Natural killer cell (primary cell): ENCODE measurements at places on chromosomes 1 and 21. TPM values are rescaled to one million over a fixed set of nuclear protein-coding genes. Genes with fewer than 3 reads are reported as not detected.
A peak's percentile ranks its signal among the peaks of the same experiment; 100 is the strongest.

DNA sequence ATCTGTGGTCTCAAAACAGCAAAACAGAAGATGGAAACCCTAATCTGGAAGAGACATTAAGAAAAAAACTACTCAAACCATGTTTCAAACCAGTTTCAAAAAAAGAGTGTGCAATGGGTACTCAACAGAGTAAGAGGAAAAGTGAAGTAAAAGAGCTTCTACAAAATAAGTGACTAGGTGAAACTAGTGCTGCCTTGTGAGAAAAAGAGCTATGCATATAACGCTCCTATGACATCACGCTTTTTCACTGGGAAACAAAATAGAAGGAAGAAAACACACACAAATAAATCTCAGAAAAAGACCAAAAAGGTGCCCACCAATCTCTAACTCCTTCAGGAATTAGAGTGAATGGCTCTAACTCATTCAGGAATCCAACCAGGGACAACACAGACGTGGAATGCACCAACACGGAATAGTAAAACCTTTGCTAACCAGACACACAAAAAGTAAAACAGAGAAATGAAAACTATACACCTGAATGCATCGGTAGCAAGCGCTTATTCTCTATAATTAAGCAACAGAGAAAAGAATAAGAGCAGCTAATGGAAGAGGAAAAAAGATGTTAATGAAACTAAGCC is 1.3 kb downstream of the FOXJ3 start:
- peak overlapping the region; percentile 96 for H3K4me3 ChIP-seq
- H3K27ac ChIP-seq: peak overlapping the region; percentile 68
- H3K4me1 ChIP-seq: peaks cover 10% of the 10 kb centered on the region
- DNase-seq: no peak

DNA sequence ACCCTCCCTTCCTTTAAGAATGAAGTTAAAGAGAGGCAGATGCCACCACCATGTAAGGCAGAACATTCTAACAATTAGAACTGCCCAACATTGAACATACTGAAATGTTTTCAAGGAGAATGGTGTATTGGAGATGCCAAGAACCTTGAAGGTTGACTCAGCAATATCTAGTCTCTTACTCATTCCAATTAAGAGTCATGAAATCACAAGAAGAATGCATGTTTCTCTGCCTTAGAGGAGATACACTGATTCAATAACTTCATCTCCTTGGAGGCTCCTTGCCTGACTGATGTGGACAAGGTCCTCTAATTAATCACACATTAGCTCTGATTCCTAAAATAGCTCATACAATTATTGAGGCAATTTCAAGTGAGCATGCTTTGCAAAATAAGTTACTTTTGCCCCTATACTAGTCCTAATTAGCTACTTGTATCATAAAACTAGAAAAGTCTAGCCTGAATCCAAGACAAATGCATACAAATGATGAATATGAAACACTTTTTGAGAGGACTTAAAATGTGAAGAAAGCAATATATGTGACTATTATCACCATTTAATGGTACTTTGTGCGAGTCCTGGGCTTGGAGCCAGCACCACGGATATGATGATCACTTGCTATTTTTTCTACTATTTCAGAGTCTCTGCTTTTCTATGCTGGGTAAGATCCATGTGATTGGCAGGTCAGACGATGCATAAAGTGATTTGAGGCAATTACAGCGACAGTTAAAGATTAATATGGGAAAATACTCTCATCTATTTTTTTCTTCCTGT is 114.5 kb downstream of the DSCAM start:
- no peaks in the 10 kb centered on the region for H3K27me3 ChIP-seq
- DNase-seq: no peak
- H3K36me3 ChIP-seq: no peaks in the 10 kb centered on the region
- no peaks in the 10 kb centered on the region for H3K4me1 ChIP-seq
- H3K27ac ChIP-seq: no peak overlapping the region

- no peak for DNase-seq
- no peak overlapping the region for H3K27ac ChIP-seq
- no peaks in the 10 kb centered on the region for H3K36me3 ChIP-seq
- H3K4me3 ChIP-seq: no peak overlapping the region
- no peaks in the 10 kb centered on the region for H3K4me1 ChIP-seq
These were observed 1.0 kb upstream of the PERM1 start for GRCh38 chr1:982765-983436.

DNA sequence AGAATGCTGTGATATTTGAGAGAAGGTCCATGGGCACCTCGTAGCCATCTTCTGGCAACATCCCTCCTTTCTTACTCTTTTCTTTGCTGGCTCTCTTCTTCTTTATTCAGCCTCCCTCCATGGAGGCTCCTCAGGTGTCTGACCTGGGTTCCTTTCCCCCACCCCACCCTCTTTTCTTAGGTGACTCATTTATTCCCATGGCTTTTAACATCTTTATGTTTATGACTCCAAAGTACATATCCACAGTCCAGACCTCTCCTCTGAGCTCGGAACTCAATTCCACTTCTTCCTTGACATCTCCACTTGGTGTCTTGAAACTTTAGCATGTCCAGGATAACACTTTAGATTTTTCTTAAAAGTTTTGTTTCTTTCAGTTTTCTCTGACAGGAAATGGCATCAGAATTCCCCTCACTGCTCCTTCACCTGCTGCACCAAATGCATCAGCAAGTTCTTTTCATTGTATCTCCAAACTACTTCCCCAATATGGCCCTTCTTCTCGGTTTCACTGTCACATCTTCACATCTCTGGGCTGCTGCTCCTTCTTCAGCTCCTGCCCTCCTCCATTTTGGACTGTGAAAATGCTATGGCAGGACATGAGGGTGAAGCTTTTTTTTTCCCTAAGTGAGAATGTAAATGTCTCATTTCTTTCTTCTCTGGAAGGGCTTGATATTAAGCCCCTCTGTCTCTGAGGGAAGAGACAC is 95.9 kb downstream of the GIPC2 start:
- H3K36me3 ChIP-seq: no peaks in the 10 kb centered on the region
- H3K4me1 ChIP-seq: peaks cover 5% of the 10 kb centered on the region
- DNase-seq: no peak
- no peaks in the 10 kb centered on the region for H3K27me3 ChIP-seq
- H3K4me3 ChIP-seq: no peak overlapping the region

Gene LRRC38
- total RNA-seq: not detected
